ENCODE measurements at places on chromosomes 2 and 18. TPM values are rescaled to one million over a fixed set of nuclear protein-coding genes. Genes with fewer than 3 reads are reported as not detected.

Gene ST8SIA5
- total RNA-seq, result 1.7 TPM

Gene MC4R
- not detected for total RNA-seq

Gene ABCG8
- not detected for total RNA-seq

Gene LTBP1
- total RNA-seq, result 8.0 TPM

Gene GPR17
- total RNA-seq, result not detected

Gene CDK15
- not detected for total RNA-seq

Gene COPS7B
- 16.8 TPM for total RNA-seq

Gene GNAL
- total RNA-seq, result 35.4 TPM

Gene DNER
- total RNA-seq, result 0.81 TPM

Gene LIMS4
- 0.32 TPM for total RNA-seq

Gene SIX3
- total RNA-seq, result not detected

Gene TNFAIP6
- not detected for total RNA-seq

Gene RPRM
- total RNA-seq, result not detected

Gene ALK
- total RNA-seq, result not detected

Gene ASAP2
- 3.7 TPM for total RNA-seq

Gene BBS5
- 17.8 TPM for total RNA-seq

Gene PSTPIP2
- 11.6 TPM for total RNA-seq

Gene NTSR2
- 0.62 TPM for total RNA-seq

Gene RUFY4
- total RNA-seq, result not detected

Gene KCNG3
- total RNA-seq, result 0.15 TPM

Gene TUBB6
- total RNA-seq, result 11.2 TPM

Gene LRATD1
- total RNA-seq, result 0.58 TPM

Gene GLI2
- total RNA-seq, result 0.27 TPM

Gene OTOS
- not detected for total RNA-seq

Gene RIT2
- not detected for total RNA-seq

Gene ZEB2
- total RNA-seq, result 21.2 TPM

Gene CRYGC
- total RNA-seq, result not detected

Gene GCKR
- 0.40 TPM for total RNA-seq

Gene RTP5
- total RNA-seq, result not detected

Gene GPR75
- 1.4 TPM for total RNA-seq

Gene FAP
- 7.0 TPM for total RNA-seq

Gene FARSB
- 33.5 TPM for total RNA-seq

Gene MLPH
- 6.9 TPM for total RNA-seq

Gene PTPRM
- 52.6 TPM for total RNA-seq

Gene GPR45
- total RNA-seq, result not detected

Gene UGT1A3
- not detected for total RNA-seq

Measured in gastrocnemius medialis (tissue), 4 donors.